ENCODE measurements at places on chromosomes 4 and X.

DNA sequence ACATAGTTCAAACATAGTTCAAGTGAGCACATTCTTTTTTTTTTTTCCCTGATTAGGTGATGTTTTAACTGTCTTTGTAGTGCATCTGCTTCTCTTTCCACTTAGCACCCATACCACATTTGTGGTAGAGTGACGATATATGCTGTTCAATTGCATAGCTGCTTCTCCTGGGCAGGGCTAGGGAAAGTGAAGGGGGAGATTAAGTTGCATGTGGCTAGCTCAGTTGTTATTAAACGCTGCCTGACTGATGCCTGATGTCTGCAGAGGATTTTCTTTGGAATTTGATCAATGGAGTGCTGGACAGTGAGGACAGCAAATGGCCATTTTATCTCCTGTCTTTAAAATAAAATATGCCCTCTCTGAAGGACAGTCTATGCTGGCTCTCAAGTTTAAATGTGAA lies 63.7 kb downstream of the ANK2 start:
- DNase-seq: no peak

GRCh38 chr4:186726426-186727168 lies 2.9 kb upstream of the FAT1 start:
- peak; percentile 83 for DNase-seq

GRCh38 chrX:74448669-74449068 lies 27.4 kb downstream of the SLC16A2 start:
- DNase-seq: no peak

- DNase-seq: no peak
Measured at GRCh38 chr4:186712690-186713089, 11.0 kb downstream of the FAT1 start.

DNA sequence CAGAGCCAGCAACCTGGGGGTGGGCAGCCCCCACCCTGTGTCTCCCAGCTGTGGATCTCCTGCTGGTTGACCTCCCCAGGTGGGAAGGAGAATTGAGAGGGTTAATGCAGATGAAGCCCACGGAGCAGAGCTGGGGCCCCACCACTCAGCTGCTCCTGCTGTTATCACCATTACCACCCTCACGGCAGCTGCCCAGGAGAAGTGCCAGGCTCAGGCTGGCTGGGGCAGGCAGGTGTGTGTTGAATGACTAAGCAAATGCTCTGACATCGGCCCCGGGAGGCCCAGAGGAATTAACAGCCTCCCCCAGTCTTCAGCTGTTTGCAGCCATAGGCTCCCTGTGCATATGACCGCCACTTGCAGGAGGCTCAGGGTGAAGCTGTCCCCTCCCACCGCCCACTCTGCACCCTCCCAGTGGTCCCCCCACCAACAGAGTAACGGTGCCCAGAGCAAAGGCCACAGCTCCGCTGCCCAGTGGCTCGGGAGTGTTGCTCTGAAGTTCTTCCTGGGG lies 133.8 kb downstream of the CPZ start:
- DNase-seq: no peak

- DNase-seq: no peak
Measured at GRCh38 chr4:98529970-98530569, 128.3 kb downstream of the TSPAN5 start.

DNA sequence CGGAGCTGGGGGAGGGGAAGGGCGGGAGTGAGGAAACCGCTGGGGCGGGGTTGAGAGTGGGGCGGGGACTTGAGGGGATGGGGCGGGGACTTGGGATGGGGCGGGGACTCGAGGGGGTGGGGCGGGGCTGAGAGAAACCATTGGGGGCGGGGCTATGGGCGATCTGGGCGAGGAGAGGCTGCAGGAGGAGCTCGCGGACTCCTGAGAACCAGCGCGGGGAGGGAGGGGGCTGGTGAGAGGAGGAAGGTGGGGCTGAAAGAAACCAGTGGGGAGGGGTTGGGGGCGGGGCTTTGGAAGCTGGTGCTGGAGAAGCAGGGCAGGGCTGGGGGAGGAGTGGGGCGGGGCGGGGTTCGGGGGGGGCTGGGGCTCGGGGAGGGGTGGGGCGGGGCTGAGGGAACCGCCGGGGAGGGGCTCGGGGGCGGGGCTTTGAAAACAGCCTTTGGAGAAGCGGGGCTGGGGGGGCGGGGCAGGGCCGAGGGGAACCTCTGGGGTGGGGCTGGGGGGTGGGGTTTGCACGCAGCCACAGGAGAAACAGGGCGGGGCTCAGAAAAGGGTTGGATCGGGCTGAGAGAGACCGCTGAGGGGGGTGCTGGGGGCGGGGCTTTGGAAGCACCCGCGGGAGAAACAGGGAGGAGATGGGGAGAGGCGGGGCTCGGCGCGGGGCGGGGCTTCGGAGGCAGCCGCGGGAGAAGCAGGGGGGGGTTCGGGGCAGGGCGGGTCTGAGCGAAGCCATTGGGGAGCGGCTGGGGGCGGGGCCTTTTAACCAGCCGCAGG lies 777 bp upstream of the EOLA2 start:
- DNase-seq: peak; percentile 96

DNA sequence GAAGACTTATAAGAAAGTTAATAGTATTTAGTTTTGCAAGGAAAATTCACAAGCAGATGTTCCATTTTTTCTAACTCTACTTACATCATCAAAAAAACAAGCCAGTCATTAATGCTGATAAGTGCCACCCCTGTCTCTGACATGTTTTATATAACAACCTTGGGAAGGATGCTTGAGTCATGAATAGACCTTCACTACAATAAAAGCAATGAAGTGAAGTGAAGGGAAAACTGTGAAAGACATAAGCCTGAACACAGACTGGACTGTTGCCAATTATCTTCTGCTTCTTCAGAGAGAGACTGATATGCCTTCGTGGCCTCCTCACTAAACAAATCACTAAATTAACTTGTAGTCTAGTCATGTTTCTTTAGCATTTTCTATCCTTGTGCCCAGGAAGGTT lies 353.2 kb downstream of the PDHA2 start:
- DNase-seq: no peak

- no peak for DNase-seq
Measured at GRCh38 chr4:20724915-20725314, 24.7 kb downstream of the PACRGL start.

GRCh38 chrX:20527558-20528011 lies 260.9 kb upstream of the RPS6KA3 start:
- DNase-seq: peak; percentile 39

DNA sequence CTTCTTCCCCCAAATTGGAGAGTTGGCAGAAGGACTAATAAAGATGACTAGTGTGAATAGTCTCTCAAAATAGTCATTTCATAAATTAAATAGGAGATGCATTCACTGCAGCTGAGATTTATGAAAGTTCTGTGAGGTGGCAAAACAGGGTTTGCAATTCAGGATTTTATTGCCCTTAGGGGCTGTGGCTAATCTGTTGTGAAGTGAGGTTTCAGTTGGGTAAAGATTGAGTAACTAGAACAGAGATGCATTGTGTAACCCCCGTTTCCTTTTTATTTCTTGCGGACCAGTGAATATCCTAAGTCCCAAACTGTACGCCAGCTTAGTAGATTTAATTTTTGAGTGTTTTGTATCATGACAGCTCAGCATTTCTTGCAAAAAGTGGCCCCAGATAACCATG lies 16.2 kb upstream of the SCRG1 start:
- peak; percentile 50 for DNase-seq

DNA sequence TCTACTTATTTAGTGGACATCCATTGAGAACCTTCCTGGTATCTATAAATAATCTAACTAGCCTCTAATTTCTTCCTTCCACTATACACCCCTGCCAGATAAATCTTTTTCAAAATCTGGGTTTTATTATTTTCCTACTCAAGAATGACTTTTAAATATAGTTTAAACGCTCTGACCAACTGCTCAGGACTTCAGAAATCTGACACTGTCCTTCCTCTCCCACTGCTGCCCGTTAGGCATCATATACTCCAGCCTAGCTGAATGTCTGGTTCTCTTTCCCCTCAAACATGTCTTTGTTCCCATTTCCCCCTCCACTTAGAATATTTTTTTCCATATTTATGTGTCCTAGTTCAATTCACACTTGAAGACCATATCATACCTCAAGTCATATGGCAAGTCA lies 35.2 kb upstream of the CBLL2 start:
- DNase-seq: no peak

DNA sequence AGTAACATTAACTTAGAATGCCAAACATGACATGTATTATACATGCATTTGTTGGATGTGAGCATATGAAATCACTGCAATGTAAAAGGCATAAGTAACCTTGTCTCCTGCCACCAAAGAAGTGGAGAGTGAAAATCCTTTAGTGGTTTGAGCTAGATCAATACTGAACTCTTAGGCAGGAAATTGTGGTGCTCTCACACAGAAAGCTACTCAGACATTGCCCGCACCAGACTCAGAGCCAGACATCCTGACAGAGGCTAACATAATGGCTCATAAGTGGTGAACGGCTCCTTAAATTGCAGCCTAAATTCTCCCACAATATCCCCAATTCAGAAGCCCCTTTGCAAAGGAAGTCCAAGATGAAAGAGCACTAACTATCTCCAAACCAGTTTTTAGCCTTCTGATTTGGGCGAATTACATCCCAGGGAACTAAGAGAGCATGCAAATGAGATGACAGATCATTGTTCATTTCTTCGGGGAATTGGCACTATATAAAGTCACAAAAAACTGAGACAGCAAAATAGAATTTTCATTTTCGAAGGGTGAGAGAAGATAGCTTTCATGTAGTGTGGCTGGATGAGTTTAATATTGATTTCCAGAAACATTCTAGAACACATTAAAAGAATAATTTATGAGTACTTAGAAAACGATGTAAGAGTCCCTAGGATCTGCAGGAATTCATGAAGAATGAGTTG lies 233.6 kb upstream of the RPS6KA3 start:
- DNase-seq: no peak

DNA sequence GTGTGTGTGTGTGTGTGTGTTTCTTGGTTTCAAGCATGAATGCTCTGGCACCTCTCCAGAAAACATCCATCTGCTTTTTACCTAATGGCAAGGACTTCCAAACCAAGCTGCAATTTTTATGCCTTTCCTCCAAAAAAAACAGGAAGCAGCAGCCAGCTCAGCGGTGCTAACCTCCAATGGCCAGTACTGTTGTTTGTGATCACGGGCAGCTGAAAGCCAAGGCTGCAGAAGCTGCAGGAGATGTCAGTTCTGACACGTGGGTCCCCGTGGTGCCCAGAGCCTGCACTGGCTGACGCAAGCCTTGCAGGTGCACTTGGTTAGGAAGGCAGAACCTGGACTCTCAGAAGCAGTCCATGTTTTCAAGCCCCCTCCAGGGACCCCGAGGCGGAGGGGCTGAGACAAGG lies 313.6 kb upstream of the DDX53 start:
- peak; percentile 6 for DNase-seq

GRCh38 chr4:10018818-10019461 lies 2.4 kb downstream of the SLC2A9 start:
- peak; percentile 88 for DNase-seq

Measured in fibroblast of villous mesenchyme (primary cell).